Central memory CD4-positive, alpha-beta T cell (primary cell): ENCODE measurements at places on chromosomes 7 and 10.

GRCh38 chr10:65213170-65213569 lies 1692.0 kb downstream of the REEP3 start:
- no peak for DNase-seq

GRCh38 chr7:85681241-85681640 lies 494.4 kb upstream of the SEMA3D start:
- no peak for DNase-seq

- peak; percentile 13 for DNase-seq
Measured at GRCh38 chr7:85023066-85023712, 163.7 kb downstream of the SEMA3D start.

GRCh38 chr10:77086081-77086480 lies 551.5 kb downstream of the KCNMA1 start:
- no peak for DNase-seq

DNA sequence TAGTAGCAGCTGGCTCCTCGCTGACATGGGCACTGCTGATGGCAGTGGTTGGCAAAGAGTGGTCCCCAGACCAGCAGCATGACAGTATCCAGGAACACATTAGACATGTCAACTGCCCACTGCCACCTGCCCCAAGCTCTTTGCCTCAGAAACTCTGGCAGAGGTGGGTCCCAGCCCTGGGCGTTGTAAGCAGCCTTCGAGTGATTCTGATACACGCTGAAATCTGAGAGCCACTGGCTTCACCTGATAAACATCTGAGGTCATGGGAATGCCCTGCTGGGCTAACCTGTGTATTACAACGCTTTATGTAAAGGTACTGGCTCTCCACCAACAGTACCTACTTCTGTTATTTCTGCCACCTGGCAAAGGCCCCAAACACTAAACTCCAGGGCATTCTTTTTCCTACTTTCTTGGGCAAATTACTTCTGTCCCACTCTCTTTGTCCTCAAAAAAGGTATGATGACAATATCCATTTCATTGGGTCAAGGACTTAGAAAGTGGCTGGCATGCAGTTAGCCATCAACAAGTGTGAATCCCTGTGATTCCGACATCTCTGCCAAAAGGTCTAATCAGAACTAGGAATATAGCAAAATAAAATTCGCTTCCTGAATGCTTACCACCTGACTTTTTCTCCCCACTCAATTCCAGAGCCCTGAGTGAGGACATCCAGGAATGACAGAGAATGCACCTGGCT lies 9.2 kb downstream of the SGMS1 start:
- no peak for DNase-seq

- DNase-seq = no peak
Measured at GRCh38 chr10:14757394-14757793, 17.3 kb downstream of the FAM107B start.

DNA sequence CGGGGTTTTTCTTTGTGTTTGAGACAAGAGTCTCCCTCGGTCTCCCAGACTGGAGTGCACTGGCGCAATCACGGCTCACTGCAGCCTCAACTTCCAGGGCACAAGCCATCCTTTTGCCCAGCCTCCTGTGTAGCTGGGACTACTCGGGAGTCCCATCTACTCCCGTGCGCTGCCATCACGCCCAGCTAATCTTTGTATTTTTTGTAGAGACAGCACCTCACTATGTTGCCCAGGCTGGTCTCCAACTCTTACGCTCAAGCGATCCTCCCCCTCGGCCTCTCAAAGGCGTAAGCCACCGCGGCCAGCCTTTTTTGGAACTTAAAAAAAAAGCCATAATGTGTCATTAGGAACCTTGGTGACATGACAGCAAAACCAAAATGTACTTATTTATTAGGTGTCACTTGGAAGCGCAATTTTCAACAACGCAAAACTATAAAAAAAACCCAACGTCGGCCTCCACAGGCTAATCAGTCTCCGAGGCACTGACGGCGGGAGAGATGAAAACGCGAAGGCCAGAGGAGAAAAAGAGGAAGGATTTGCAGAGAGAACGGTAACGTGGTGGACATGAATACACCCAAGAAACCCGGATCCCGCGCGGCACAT lies 911 bp upstream of the HNRNPH3 start:
- DNase-seq = no peak

GRCh38 chr10:86257683-86258082 lies 108.9 kb downstream of the GRID1 start:
- no peak for DNase-seq

DNA sequence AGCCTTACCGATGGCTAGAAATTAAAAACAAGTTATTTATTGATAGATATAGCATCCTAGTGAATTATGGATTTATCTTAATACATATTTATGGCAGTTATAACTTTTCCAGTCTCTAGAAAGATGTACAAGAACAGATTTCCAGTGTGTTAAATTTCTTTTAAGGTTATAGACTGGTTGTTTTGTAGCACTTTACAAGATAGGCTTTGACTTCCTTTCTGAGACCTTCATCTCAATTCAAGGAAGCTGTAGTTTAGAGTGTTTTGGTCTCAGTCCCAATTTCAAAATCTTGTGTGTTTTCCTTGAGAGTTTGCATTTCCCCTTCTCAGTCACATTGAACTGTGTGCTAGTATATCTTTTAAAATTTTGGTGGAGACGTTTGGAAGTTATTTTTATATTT lies 30.1 kb downstream of the PLEKHA1 start:
- no peak for DNase-seq

GRCh38 chr7:101370836-101371235 lies 8.2 kb downstream of the COL26A1 start:
- DNase-seq = no peak

- DNase-seq = no peak
Measured at GRCh38 chr10:60237977-60238758, 151.5 kb downstream of the ANK3 start.
